ENCODE measurements at places on chromosomes 13 and 19. TPM values are rescaled to one million over a fixed set of nuclear protein-coding genes. Genes with fewer than 3 reads are reported as not detected.

DNA sequence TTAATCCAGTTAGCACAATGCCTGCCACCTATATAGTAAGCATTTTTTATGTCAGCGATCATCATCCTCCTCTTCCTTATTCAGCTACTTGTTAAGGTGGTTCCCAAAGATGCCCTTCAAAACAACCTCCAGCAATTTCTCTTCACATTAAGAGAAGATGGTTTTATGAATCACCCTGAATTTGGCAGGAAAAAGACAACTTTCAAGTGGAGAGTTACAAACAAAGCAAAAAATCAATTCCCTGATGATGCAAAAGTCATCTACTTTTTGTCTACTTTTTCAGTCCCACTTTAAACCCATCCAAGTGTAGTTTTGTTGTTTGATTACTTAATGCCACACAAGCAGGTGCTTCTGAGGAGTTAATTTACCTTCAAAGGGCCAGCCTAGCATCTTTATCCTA lies 139.1 kb upstream of the SERP2 start:
- DNase-seq: no peak

- no peak for DNase-seq
These were observed 598.7 kb upstream of the SPRY2 start for GRCh38 chr13:80939581-80939980.

- peak; percentile 53 for DNase-seq
These were observed 68.8 kb upstream of the TSHZ3 start for GRCh38 chr19:31418055-31418454.

DNA sequence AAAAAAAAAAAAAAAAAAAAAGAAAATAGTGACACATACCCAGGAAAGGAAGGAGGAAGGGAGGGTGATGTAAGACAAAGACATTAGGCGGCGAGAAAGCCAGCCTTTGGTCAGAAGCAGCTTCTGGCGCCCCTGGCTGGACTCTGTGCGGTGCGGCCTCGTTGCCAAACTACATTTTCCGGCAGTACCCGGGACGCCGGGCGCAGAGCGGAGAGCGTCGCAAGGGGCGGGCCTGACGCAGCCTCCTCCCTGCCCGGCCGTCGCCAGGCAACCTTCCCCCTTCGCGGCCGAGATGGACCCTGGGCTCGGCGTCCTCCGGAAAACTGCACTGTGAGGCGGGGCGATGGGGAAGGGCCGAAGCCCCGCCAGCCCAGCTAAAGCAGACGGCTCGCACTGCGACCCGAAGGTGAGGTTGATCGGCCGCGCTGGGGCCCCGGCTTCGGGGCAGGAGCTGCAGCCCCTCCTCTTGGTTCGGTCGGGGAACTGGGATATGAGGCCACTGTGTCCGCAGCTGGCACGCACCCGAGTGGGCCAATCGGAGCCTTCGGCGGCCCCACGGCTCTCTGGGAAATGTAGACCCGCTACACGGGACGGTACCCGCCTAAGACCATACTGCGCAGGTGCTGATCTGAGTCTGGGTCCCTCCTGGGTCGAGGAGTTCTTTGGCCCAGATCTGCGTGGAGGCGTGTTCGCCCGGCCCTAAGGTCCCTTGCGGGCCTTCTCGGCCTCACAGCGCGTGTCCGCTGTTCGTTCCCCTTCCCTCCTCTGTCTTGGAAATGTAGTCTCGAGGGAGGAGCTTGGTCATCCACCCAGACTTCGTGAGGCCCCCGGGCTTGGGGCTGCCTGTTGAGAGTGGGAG lies 2.3 kb upstream of the MZF1 start:
- peak; percentile 96 for DNase-seq

DNA sequence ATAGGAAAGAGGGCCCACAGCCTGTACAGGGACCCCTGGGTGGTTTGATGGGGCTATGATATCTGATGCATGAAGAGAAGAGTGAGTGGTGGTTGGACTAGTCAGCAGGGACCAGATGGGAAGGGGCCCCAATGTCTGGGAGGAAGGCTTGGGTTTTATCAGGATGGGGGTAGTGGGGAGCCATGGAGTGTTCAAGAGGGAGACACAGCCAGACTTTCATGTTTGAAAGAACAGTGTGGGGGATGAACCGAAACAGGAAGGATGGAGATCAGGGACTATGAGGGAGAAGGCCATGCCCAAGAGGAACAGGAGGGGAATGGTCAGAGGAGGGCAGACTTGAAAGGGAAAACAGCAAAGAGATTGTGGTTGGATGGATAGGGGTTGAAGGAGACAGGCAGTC lies 63.1 kb downstream of the UNC13A start:
- no peak for DNase-seq

DNA sequence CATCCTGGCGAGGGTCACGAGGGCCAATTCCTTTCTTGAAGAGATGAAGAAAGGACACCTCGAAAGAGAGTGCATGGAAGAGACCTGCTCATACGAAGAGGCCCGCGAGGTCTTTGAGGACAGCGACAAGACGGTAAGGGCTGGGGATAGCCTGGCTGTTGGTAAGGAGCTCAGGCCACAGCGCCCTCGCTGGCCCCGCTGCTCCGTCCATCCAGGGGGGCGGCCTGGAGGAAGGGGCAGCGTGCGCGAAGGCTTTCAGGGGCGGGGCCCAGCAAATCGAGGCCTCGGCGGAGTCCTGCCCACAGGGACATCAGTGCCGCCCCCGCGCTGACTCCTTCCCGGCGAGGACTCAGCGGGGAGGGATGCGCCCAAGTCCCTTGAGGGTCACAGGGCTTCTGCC lies 6.9 kb downstream of the F10 start:
- DNase-seq: peak; percentile 86

- DNase-seq: no peak
These were observed 69.5 kb upstream of the TDRD3 start for GRCh38 chr13:60327511-60327910.

DNA sequence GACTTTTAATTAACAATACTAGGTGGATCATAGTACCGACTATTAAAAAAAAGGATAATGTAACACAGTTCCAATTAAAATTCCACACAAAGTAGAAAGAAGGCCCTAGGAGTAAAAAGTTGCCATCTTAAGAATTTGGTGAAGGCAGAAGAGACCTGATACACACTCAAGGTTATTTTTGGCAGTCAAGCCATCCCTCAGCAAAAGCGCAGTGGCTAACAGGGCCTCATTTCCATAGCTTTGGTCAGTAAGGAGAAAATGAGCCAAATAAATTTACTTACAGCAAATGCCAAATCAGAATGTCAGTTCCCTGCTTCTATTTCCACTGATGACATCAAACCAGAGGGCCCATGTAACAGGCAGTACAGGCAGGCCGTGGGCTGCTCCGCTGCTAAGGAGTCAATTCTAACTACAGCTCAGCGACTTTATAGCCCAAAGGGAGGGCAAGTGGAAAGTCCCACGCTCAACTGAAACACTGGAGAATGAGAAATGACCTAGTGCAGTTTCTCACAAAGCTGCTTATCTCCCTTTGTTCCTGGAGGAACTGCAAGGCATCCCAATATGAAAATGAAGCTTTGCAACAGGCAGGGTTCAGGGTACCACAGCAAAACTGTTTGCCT lies 6.3 kb downstream of the ARGLU1 start:
- no peak for DNase-seq

- peak; percentile 63 for DNase-seq
These were observed 49.5 kb downstream of the CRYL1 start for GRCh38 chr13:20475927-20476691.

- DNase-seq: no peak
These were observed 37.3 kb downstream of the DNAJC3 start for GRCh38 chr13:95714142-95714832.

DNA sequence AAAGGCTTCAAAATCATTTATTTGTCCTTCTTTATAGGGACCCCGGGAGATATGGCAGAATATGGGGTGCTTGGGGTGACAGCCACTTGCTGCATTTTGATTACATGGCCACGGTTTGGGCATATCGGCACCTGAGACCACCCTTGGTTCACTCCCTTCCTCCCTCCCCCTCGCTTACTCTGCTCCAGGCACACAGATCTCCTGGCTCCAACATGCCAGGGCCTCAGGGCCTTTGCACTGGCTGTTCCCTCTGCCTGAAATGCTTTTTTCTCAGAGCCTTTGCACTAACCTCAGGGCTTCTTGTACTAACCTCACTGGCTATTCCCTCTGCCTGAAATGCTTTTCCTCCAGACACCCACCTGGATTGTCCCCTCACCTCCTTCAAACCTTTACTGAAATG lies 23.8 kb downstream of the VAV1 start:
- DNase-seq: no peak

DNA sequence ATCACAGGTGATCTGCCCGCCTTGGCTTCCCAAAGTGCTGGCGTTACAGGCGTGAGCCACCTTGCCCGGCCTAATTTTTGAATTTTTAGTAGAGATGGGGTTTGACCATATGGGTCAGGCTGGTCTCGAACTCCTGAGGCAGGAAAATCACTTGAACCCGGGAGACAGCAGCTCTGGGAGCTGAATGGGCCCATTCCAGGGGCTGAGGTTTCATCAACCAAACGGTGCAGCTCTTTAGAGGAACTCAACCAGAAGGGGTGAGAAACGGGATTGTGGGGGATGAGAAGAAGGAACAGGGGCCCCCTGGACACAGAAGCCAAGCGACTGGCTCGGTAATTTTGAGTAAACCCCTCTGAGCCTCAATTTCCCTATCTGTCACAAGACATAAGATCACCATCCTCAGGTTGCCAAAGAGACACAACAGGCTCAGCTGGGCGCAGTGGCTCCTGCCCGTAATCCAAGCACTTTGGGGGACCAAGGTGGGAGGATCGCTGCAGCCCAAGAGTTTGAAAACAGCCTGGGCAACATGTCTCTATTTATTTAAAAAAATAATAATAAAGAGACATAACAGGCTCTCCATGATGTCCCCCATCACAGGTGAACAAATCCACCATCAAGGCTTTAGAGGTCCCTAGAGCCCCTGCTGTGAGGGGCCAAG lies 562 bp downstream of the IQCN start:
- no peak for DNase-seq

DNA sequence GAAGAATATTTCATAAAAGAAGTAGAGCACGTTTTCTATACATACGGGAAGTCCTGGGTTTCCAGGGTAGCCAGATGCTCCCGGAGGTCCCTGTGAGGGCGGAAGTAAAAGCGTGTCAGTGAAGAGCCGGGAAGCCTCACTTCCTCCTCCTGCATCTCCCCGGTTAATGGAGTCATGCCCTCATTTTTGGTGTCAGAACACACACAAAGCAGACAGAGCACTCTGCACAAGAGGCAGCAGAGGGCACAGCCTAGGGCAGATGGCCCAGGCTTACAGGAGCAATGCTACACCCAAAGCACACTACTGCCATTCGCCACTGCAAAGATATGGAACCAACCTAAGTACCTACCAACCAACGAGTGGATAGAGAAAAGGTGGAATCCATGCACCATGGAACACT lies 94.4 kb downstream of the COL4A1 start:
- DNase-seq: no peak

DNA sequence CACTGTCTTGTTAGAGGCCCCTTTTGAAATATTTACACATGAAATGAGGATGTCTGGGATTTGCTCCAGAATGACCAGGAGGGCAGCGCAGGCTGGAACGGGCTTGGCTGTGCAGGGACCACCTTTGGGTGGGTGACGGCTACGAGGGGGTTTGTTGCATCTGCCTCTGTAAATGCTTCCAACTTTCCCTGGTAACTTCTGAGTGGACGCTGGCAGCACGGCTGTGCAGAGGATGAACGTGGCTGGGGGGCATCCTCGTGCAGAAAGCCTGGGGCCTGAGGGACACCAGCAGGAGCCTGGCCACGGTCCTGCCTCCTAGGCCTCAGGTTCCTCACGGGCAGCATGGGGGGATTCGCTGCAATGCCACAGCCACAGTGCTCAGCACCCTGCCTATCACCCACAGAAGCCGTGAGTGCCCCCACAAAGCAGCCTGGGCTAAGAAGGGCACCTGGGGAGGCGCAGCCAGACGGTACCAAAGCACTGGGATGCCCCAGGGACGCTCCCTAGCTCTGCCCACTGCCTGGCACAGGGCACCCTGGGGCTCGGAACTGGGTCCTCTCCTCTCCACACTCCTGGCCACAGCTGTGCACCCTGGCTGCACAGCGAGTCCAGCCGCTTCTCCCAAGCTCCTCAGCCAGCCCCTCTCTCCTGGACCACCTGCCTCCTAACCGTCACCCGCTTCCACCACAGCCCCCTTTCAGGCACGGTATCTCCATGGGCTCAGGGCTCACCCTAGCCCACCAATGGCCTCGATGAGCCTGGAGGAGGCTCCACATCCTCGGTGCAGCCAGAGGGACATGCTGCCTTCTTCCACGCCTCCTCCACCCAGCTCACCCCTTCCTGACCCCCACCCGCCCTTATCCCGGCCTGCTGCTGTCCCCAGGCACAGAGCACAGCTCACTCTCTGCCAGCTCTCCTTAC lies 44.5 kb downstream of the MLLT1 start:
- peak; percentile 54 for DNase-seq

- DNase-seq: peak; percentile 95
These were observed 30.7 kb downstream of the PDE4A start for GRCh38 chr19:10450853-10451609.

DNA sequence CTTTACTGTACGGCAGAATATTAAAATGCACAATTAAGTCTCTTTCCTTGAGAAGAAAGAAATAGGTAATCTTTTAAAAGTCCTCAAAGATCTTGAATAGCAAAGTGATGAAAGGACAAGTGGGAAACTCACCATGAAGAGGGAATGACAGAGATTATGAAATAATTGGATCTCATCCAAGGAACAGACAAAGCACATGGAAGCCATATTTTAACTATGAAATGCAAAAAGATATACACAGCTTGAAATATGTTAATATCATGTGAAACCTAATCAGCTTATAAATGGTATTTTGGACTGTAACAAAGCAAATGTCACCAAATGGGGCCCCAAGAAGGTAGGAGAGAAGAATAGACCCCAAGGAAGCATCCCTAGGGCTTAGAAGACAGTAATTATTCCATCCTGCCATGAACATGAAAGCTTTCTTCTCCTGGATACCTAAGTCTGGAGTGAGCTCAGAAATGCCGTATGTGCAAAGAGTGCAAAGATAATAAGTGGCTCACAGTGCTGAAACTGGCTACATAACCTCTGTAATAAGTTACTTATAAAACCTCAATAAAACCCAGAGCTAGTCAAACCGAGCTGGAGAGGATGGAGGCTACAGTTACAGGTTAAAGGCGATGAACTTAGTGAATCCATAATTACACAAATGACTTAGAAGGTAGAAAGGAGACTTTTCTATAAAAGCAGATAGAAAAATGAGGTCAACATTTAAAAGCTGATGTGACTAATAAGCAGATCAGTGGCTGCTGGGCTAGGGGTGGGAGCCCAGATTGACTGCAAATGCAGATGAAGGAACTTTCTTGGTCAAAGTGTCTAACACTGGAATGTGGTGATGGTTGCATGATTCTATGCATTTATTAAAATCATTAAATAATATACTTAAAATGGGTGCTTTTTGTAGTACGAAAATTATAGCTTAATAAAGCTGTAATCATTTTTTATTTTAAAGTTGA lies 34.4 kb downstream of the DCLK1 start:
- DNase-seq: no peak

SUCLA2 gene
- 137 TPM for total RNA-seq

HSPH1 gene
- total RNA-seq: 37.3 TPM

MRPS31 gene
- 27.0 TPM for total RNA-seq

FSTL3 gene
- total RNA-seq: 7.4 TPM

KIR2DL3 gene
- total RNA-seq: not detected

Measured in H7 (cell line).